ENCODE measurements at places on chromosomes 2 and 18.

DNA sequence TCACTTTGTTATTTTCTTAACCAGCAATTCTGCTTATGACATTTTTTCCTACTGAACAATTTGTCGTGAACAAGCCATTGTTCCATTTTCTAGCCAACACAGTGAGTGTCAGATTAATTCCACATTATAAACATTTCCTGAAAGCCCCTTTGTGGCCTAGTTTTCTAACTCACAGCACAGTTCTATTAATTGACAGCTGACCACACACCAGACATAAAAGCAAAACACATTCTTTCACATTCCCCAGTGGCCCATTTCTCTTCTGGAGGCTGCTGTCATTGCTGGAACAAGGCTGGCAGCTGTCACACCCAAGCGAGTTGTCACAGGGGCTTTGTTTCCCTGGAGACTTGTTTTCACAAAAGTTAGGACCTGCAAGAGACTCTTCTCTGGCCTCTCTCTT, 50.7 kb downstream of the RNF152 start:
- peak; percentile 19 for DNase-seq

DNA sequence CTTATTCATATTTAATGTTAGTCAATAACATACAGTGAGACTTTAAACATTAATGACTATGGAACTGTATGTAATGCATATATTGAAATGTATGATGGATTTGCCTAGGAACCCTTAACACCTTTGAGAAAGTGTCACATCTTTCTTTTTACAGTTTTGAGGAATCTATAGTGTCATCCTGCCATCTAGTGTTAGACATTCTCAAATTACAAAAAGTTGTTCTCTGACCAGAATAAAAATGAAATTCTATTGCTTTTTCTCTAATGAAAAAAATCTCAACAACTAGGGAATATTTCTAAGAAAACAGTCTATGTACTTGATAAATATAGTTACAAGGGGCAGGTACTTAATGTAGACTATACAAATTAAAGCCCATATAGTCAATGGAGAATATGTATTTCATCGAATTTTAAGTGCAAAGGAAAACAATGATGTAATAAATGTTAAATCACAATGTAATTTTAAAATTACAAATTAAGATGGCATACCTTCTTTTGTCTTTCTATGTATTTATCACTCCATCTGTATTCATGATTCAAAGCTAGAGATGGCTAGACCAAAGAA, 5.1 kb upstream of the CALCRL start:
- DNase-seq: peak; percentile 43

DNA sequence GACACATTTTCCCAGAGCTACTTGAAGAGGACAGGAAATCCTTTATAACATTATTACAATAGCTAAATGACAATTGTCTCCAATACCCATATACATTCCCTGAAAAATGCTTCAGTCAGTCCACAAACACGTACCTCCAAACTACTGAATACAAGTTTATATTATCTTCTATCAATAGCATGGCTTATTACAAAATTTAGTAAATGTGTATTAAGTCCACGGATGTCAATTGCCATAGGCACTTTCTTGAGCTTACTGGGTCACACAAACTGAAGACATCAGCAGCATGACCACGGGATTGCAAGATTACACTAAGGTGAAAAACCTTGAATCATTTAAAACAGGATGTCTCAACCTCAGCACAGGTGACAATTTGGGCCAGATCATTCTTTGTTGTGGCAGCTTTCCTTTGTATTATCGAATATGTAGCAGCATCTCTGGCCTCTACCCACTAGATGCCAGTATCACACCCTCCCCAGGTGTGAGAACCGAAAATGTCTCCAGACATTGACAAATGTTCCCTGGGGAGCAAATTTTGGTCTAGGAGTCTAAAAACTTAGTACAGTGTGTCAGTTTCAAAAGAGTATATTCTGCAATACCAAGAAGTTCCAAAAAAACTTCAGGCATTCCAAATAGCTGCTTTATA, 1.4 kb downstream of the MBD2 start:
- no peak for DNase-seq

- peak; percentile 62 for DNase-seq
These were observed 58.2 kb upstream of the DYNC1I2 start for GRCh38 chr2:171629113-171629512.

- peak; percentile 13 for DNase-seq
These were observed 116.3 kb upstream of the PGAP1 start for GRCh38 chr2:197042739-197043196.

- no peak for DNase-seq
These were observed 91.0 kb upstream of the KCNH7 start for GRCh38 chr2:162929571-162929970.

GRCh38 chr2:46490521-46491141, 11.3 kb downstream of the TMEM247 start:
- peak; percentile 27 for DNase-seq

- no peak for DNase-seq
These were observed 11.3 kb downstream of the CYP26B1 start for GRCh38 chr2:72136331-72136730.

- peak; percentile 79 for DNase-seq
These were observed 5.1 kb upstream of the MALT1 start for GRCh38 chr18:58666176-58666575.

- DNase-seq: peak; percentile 25
These were observed 175.2 kb downstream of the TNS1 start for GRCh38 chr2:217827430-217828201.

GRCh38 chr2:99461828-99462483, 27.9 kb downstream of the REV1 start:
- DNase-seq: no peak

DNA sequence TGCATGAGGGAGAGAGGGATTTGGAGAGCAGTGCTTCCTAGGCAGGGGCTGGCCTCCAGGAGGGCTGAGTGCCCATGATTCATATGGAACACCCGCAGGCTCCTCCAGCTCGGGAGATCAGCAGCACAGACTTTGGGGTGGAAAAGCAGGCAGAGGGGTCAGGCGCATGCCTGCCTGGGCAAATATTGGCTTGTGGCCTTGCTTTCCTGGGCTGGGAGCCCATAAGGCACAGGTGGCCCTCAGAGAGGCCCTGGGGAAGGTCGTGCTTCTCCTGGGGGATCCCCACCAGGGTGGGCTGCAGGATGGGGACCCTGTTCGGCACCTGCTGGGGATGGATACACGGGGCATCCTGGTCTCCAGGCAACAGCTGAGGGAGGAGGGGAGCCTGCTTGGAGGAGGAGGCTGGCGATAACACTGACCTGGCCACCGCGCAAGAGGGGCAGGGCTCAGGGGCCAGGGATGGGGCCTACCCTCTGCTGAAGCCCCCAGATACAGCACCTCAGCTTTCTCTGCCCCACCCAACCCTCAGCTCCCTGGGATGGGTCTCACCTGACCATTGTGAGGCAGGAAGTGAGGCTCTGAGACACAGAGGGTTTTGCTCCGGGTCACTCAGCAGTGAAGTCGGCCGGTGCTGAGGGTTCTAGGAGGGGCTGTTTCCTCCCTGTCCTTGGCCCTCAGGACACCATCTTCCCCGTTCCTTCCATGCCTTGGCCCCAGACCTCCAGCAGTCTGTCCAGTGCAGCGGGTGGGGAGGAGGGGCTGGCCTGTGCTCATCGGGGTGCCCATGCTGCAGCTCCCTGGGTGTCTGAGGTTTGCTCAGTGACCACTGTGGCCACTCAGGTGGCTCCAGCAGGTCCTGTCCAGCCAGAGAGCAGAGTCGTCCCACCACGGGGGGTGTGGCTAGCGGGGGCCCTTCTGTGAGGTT, 12.0 kb downstream of the AQP12A start:
- no peak for DNase-seq

- DNase-seq: no peak
These were observed 233.7 kb upstream of the NCKAP5 start for GRCh38 chr2:133801946-133802345.

- peak; percentile 98 for DNase-seq
These were observed 67.6 kb upstream of the ZFP36L2 start for GRCh38 chr2:43293744-43294695.

DNA sequence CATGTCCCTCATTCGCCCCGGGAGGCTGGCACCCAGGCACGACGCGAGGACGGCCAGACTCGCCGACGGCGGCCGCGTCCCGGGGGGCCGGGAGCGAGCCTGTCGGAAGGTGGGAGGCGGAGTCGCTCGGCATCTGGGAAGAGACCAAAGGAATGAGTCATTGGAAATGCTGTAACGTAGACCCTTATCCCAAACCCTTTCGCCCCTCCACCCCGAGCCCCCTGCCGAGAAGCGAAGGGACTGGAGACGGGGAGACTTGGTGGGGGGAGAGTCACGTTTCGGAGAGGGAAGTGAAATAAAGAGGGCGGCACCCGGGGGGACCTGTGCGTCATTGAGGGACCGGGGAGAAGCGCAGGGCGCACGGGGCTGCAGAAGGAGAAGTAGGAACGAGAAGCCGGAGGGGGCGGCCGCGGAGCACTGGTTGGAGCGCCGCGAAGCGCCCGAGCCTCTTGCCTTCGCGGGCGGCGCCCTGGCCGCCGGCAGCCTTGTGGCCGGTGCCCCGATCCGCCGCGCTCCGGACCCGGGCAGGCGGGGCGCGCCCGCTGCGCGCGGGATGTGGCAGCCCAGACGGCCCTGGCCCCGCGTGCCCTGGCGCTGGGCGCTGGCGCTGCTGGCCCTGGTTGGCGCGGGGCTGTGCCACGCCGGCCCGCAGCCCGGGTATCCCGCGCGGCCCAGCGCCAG, at the start of gene EMILIN2:
EMILIN2 (plus strand) TSS at position 371 of the 681 bp plus-strand sequence; CDS start at position 554, 183 bp downstream.
- DNase-seq: peak; percentile 78

GRCh38 chr2:19178175-19178574, 180.2 kb downstream of the OSR1 start:
- peak; percentile 62 for DNase-seq

GRCh38 chr2:189134485-189134884, 45.1 kb downstream of the COL5A2 start:
- DNase-seq: peak; percentile 39

GRCh38 chr2:208488686-208489564, 82.3 kb downstream of the PTH2R start:
- no peak for DNase-seq

GRCh38 chr2:204234879-204235278, 298.3 kb downstream of the ICOS start:
- DNase-seq: peak; percentile 49

GRCh38 chr18:48821251-48821590, 129.5 kb downstream of the SMAD7 start:
- no peak for DNase-seq

- DNase-seq: peak; percentile 59
These were observed 115.9 kb upstream of the TWIST2 start for GRCh38 chr2:238731961-238732360.

DNA sequence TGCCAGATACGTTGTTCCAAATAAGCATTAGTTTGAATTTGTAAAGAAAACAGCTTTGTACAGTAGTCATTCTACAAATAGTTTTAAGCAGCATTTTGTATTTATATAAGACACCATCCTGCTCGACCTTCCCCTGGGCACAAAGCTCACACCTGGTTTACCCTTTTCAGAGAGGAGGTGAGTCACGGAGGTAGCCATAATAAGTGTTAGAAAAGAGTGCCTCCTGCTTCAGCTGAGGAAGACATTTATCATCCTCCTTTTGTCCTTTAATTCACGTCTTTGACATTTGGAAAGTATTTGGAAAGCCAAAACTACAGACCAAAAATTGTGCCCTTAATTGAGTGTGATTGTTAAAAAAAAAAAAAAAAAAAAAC, 6.8 kb downstream of the RAB12 start:
- DNase-seq: no peak

- no peak for DNase-seq
These were observed 481.3 kb downstream of the PIK3C3 start for GRCh38 chr18:42436222-42436765.

- DNase-seq: no peak
These were observed 40.3 kb upstream of the TEX51 start for GRCh38 chr2:126858436-126858835.

- DNase-seq: peak; percentile 67
These were observed 64.1 kb downstream of the CHRNA1 start for GRCh38 chr2:174699993-174700766.

DNA sequence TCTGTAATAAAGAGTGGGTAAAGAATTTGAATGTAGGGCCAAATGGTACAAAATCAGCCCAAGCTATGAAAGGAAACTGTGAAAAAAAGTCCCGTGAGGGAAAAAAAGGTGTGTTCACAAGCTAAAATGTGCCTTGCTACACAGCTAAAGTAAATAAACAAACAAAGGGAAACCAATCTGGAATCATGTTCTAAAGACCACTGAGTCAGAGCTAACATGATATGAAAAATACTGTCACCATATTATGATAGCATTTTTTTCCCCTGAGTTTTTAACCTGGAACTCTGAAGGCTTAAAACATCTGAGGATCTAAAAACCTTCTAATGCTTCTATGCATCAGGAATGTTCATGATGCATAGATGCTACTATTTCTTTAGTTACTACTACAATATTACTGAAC, 58.8 kb downstream of the SCN1A start:
- DNase-seq: no peak

DNA sequence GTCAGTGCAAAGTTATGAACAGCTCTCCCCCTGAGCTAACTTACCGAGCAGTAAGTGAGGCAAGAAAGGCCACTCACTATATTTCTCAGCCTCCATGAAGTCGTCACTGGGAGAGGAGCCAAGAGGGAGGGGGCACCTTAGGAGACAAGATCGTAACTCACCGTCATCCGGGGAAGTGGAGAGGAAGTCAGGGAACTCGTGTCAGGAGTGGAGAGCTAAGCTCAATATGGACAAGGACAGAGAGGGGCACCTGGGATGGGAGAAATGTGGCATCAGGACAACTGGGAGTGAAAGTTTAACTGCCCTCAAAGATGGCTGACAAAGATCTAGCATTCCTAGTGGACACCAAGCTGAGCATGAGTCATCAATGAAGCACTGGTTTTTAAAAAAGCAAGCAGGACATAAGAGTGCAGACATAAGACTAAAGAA, 37.1 kb downstream of the BCL11A start:
- DNase-seq: peak; percentile 95

DNA sequence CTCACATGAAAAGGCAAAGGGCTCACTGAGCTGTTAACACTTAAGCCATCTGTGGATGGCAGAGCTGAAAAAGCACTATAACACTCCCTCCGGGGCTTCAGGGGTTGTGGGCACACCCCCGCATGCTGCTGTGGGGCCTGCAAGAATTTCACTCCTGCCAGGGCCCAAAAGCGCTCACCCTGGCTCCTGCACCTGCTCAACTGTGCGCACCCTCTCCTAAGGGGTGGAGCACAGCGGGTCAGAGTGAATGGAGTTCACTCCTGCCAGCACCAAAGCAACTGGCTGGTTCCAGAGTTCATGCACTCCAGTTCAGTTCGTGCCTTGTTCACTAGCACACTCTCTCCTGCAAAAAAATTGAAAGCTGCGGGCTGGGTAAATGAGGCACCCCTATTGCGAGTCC, 814.2 kb upstream of the SLC39A10 start:
- no peak for DNase-seq
